Bronchial smooth muscle cell (primary cell): ENCODE measurements at places on chromosomes 7 and 10. TPM values are rescaled to one million over a fixed set of nuclear protein-coding genes. Genes with fewer than 3 reads are reported as not detected.

The THSD7A gene
- 0.17 and 1.1 TPM in 2 replicates for total RNA-seq

The C1QL3 gene
- total RNA-seq, result 0.09 TPM in 1 of 2 replicates, not detected in the other

The LIPN gene
- not detected in 2 replicates for total RNA-seq

The NPC1L1 gene
- total RNA-seq, result under 0.01 and 0.09 TPM in 2 replicates

The FAM25G gene
- total RNA-seq, result not detected in 2 replicates

The OR9A4 gene
- not detected in 2 replicates for total RNA-seq

The DGKB gene
- under 0.01 TPM in 1 of 2 replicates, not detected in the other for total RNA-seq

The PPP1R3A gene
- under 0.01 TPM in 1 of 2 replicates, not detected in the other for total RNA-seq

The SLC16A9 gene
- total RNA-seq, result 0.26 and 0.32 TPM in 2 replicates

The CRHR2 gene
- total RNA-seq, result not detected in 2 replicates

The NPFFR1 gene
- under 0.01 TPM in 1 of 2 replicates, not detected in the other for total RNA-seq

The C7orf57 gene
- total RNA-seq, result not detected in 2 replicates

The NUTM2A gene
- total RNA-seq, result 0.34 and 0.47 TPM in 2 replicates

The CAV1 gene
- total RNA-seq, result 273 and 450 TPM in 2 replicates

The ZNF277 gene
- 66.4 and 67.8 TPM in 2 replicates for total RNA-seq

The VSTM4 gene
- total RNA-seq, result 5.5 and 6.4 TPM in 2 replicates

The PSPH gene
- total RNA-seq, result 22.1 and 24.3 TPM in 2 replicates

The SPACDR gene
- 0.17 and 0.32 TPM in 2 replicates for total RNA-seq

The NUP205 gene
- 21.9 and 24.1 TPM in 2 replicates for total RNA-seq

The LIPK gene
- not detected in 2 replicates for total RNA-seq

The BICC1 gene
- 74.9 and 78.8 TPM in 2 replicates for total RNA-seq
